Retinal pigment epithelial cell (primary cell): ENCODE measurements at places on chromosomes 7 and 10.
A peak's percentile ranks its signal among the peaks of the same experiment; 100 is the strongest.

- no peak for DNase-seq
Measured at GRCh38 chr10:91813251-91813650, 15.0 kb downstream of the TNKS2 start.

GRCh38 chr10:21750424-21750823 is 216.4 kb downstream of the MLLT10 start:
- no peak for DNase-seq

GRCh38 chr7:155277385-155277994 is 20.2 kb upstream of the INSIG1 start:
- no peak for DNase-seq

DNA sequence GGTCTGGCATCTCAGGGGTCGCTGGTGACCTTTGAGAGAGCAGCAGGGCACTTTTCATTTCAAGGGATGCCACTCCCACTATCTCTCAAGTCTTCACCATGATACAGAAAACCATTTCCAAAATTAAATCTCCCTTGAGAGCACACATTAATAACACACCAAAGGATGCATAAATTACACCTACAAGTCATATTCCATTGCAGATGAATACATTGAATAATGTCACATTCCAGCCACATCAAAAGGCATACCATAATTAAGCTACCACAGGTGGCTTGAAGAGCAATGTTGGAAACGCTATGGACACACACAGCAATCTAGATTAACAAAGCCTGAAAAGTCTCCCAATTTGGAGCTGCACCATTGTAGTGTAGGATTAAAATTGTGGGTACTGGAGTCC is 353.3 kb upstream of the ZMIZ1 start:
- DNase-seq, result no peak

- DNase-seq, result no peak
Measured at GRCh38 chr7:119703895-119704294, 569.1 kb upstream of the KCND2 start.

GRCh38 chr7:135508883-135509588 is 866 bp downstream of the CNOT4 start:
- DNase-seq, result no peak

GRCh38 chr7:141421306-141421705 is 129.9 kb upstream of the AGK start:
- DNase-seq, result no peak

DNA sequence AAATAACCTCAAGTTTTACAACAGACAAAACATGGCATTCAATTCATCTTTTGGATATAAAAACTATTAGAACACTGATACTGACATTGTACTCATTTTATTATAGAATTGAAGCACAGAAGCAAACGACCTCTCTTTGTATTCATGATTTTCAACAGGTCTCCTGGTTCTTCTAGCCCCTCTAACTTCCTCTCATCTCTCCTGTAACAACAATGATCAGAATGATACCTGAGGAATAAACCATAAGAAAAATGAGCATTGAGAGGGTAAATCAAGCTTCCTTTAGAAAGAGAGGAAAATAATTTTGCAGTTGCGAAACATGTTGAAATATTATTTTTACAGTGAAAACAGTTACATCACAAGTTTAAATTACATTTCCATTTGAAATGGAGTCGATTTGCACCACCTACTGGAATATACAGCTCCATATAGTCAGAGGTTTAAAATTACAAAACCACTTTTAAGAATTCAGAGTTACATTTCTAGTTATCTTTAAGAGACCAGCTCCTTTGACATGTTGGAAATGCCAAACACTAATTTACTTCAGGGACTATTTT is 17.5 kb upstream of the TEX36 start:
- no peak for DNase-seq

GRCh38 chr7:150903606-150904005 is 51.3 kb downstream of the AOC1 start:
- peak; percentile 81 for DNase-seq

- DNase-seq, result no peak
Measured at GRCh38 chr7:43395351-43395750, 187.6 kb upstream of the STK17A start.

- no peak for DNase-seq
Measured at GRCh38 chr7:14228341-14228740, 238.9 kb upstream of the ETV1 start.

DNA sequence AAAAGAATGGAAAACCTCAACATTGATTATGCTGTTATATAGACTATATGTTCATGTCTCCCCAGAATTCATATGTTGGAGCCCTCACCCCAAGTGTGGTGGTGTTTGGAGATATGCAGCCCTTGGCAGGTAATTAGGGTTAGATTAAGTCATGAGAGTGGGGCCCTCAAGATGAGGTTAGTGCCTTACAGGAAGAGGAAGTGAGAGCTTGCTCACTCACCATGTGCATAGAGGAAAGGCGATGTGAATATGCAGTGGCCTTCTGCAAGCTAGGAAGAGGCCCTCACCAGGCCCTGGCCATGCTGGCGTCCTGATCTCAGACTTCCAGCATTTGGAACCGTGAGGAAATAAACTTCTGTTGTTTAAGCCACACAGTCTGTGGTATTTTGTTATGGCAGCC is 14.8 kb downstream of the ZNF33A start:
- no peak for DNase-seq

- no peak for DNase-seq
Measured at GRCh38 chr10:86664341-86665217, 3.7 kb upstream of the LDB3 start.

- no peak for DNase-seq
Measured at GRCh38 chr7:115447495-115447894, 525.6 kb downstream of the MDFIC start.

DNA sequence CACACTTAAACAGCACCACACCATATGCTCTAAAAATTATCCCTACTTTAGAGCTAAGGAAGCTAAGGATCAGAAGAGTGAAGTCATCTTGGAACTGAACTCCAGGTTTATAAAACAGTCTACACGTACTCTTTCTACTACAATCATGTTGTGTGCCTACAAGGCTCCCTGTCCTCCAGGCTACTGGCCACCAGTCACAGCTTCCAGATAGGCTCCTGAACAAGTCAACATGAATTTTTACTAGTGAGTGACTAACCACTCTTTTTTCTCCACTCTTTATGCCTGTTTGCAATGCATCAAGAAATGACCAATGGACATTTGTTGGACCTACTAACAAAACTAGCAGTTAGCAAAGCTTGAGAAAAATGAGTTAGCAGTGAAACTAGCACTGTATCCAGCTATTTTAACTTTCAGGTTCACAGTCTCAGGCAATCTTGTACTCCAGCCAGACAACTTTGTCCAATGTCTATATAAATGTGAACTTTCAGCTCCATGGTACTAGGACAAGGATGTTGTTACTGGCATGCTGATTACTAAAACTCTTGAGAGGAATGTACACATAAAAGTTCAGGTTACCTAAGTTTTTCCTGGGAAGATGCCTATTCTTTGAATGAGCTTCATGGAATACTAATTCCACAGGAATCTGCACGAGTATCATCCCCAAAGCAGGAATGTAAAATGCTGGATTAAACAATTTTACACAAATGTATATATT is 180.0 kb downstream of the BTAF1 start:
- DNase-seq, result no peak

DNA sequence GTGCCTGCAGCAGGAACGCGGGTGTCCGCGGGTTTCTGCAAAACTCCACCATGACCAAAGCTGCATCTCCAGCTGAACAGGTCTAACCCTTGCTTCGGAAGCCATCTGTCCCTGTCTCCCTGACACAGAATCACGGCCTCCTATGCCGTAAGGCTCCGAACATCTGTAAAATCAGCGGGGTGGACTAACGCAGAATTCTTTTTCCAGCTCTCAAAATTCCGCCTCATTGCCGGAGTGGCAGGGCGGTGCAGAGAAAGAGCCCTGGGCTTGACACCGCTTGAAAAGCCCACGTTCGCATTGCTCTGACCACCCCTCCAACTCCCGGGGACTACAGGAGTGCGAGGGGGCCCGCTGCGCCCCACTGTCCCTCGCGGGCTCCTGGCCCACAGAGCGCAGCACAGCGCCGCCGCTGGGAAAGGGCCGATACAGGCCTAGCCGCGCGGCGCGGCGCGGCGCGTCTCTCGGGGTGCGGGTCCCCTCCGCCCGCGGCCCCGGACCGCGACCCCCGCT is 409 bp downstream of the DNMBP start:
- DNase-seq, result no peak

DNA sequence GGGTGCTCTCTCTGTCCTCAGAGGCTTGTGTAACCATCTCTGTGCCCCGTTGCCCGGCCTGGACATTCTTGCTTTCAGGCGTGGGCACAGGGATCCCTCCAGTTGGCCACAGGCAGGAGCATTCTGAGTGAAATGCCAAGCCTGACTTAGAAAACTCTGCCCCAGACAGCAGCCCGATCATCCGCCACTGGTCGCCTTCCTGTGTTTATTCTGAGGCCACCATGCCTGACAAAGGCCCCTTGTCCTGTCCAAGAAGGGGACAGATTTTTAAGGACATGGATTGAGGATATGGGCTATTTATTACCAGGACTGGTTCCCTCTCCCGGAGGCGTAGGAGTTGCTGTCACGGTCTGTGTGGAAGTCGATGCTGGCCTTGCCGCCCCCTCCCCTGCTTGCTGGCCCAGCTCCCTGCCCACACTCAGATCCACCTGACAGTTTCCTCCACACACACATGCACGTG is 54.3 kb downstream of the SPOCK2 start:
- no peak for DNase-seq

GRCh38 chr10:48804740-48805182 is 120.1 kb downstream of the WDFY4 start:
- no peak for DNase-seq

DNA sequence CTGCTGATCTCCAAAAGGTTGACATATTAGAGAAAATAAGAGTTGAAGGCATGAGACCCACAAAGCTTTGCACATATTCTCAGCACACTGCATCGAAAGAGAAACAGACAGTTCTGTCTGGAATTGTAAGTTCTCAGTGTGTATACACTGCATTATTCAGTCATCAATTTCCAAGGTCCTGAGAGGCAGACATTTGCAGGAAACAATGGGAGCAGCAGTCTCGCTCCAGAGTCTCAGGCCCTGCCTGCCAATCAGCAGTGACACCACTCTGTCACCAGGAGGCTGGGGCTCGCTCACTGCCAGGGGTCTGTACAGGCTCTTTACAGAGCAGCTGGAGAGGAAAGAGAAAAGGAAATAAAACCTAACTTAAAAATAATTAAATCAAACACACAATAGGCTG is 36.3 kb downstream of the JAZF1 start:
- no peak for DNase-seq

GRCh38 chr10:58631715-58632114 is 119.0 kb downstream of the BICC1 start:
- no peak for DNase-seq

- DNase-seq, result no peak
Measured at GRCh38 chr7:96052860-96053470, 268.9 kb downstream of the SLC25A13 start.

DNA sequence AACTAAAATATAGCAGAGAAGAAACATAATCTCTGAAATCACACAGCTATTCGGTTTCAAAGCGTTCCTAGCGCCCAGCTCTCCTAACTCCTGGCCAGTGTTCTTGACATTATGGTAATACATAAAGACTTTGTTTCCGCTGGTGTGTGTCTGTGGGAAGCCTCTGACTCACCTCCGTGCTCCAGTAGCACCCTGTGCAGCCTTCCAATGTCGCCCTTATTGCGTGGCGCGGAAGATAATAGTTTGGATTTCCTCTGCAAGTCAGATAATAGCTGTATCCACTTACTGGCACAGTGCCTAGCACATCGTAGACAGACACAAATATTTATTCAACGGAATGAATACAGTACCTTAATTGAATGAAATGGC is 570 bp downstream of the BMS1 start:
- DNase-seq, result peak; percentile 6

DNA sequence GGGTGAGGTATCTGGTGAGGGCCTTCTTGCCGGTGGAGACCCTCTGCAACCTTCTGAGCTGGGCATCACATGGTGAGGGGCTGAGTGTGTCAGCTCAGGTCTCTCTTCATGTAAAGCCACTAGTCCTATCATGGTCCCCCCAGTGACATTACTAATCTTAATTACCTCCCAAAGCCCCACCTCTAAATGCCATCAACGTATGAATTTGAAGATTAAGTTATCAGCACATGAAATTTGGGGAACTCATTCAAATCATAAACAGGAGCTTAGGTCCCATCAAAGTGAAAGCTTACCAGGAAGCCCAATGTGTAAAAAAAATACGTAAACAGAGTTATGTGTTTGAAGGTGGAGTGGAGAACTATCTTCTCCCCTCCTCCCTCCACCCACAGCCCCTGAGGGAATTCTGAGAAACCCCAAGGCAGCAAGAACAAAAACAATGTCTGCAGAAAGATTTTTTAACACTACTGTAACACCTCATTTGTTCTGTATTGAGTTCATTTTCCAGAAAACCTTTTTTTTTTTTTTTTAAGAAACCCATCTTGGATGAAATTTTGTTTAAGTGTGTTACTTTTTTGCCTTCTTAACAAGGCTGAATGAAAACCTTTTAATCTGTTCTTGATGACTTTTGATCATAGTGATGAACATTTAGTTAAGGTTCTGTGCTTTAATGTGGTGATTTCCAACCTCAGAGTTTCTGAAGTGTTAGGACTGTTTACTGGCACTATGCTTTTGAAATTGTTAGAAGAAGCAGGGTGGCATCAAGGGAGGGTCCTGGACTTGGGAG is 19.1 kb upstream of the PCGF5 start:
- no peak for DNase-seq

GRCh38 chr7:3087243-3087755 is 43.6 kb upstream of the CARD11 start:
- DNase-seq, result no peak

DNA sequence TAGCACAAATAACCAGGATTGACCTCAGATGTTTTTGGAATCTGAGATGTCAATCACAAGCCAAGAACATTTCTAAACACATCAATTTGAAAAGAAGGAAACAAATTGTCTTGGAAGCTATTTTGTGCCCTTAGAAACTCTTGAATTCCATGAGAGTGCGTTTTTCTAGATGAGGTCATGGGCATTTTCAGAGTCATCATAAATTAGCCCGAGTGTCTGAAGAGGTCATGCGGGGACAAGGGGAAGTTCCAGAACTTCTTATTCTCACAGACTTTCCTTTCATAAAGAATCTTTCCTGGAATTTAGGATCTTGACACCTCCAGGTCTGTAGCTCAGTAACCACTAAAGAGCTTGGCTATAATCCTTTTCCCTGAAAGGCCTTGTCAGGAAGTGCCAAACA is 28.2 kb downstream of the IL2RA start:
- DNase-seq, result peak; percentile 3

GRCh38 chr10:6200734-6201515 is 1.8 kb upstream of the PFKFB3 start:
- no peak for DNase-seq

DNA sequence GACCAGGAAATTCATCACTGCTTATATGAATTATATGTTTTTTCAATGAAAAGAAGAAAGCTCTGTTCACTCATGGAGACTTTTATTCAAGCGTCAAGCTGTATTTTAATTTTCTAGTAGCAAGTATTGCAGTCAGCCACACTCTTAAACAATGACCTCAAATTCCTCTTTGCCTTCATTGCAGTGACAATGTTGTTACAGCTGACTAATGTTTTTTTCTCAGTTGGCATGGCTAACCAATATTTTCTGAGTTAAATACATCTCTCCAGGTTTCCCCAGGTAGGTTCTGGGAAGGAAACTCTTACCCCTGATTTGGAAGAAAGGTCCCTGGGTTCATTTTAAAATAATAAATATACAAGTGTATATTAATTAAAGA is 241.5 kb downstream of the WDR11 start:
- DNase-seq, result no peak
